T47D (cell line): ENCODE measurements at places on chromosomes 4 and X.

DNA sequence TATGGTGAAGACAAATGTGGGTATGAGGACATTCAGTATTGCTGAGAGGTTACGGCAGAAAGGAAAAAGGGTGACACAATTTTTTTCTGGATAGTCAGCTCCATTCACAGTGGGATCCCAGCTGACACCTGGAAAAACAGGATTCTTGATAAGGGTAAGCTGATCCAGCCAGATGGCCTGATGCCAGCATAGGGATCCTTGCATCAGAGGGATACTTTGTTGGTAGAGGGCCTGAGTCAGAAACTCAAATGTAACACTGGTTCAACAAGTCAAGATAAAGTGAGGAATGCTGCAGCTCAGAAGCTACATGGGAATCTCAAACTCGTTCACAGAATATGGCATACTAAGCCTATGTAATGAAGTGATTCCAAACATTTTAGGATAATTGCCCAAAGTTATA lies 726.7 kb downstream of the C4orf33 start:
- DNase-seq, result no peak

DNA sequence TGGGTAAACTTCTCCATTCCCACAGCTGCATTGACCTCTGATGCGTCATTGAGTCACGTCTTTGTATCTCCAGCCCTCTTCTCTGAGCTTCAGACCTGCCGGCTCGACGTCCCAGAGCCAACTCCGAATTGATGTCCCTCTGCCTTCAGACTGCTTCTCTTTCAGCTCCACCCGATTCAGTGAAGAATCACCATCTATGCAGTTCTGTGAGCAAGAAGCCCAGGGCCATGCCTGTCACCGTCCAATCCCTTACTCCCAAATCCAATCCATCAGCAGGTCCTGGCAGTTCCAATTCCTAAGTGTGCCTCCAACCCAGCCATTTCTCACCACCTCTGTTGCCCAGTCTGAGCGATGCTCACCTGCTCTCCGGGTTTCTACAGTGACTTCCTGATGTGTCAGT lies 70.7 kb downstream of the ENPP6 start:
- no peak for DNase-seq

DNA sequence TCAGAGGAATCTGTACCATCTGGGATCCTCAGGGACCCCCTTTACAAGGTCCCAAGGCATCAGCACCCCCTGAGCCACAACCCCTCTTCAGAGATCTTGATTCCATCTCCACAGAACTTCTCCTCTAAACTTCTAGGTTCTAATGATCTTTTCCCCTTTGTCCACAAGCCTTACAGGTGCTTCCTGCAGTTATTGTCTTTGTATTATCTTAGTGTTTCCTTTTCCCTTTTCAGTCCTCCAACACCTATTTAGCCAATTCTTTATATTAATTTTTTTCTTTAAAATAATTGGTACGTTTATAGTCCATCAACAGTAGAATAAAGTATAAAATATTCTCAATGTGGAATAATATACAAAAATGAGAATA lies 35.2 kb upstream of the FAM241A start:
- no peak for DNase-seq

DNA sequence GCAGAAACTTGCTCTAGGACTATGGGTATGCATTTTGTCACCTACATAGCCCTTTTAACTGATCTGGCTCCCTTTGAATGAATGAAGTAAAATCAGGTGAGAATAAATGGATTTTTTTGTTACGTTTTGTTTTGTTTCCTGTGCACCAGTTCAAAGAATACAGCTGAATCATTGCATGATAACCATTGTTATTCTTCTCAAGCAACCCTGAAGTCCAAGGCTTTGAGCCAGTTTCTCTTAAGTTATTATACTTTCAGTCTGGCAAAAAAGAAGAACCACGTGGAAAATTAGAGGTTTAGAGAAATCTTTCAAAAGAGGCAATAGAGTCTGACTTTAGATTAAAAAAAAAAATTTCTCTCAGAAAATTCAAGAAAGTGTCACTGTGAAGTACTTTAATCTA lies 398.6 kb upstream of the TECRL start:
- no peak for DNase-seq

- no peak for DNase-seq
These were observed 36.5 kb downstream of the AFF2 start for GRCh38 chrX:148536961-148537360.

DNA sequence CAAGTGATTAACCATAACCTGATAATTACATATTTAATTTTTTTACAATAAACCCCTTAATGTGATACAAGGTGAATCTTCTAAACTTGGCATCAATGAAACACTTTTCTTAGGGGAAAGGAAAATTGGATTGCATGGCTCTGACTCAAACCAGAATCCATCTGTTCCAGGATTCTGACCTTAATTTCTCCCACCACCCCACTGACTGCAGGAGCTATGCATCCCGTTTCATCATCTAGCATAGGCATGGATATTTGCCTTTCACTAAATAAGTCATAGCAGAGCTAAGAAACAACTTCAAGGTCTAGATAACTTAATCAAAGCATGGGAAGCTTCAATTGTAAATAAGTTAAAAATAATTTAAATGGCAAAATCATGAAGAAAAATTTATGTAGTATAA lies 156.3 kb downstream of the BTC start:
- no peak for DNase-seq

DNA sequence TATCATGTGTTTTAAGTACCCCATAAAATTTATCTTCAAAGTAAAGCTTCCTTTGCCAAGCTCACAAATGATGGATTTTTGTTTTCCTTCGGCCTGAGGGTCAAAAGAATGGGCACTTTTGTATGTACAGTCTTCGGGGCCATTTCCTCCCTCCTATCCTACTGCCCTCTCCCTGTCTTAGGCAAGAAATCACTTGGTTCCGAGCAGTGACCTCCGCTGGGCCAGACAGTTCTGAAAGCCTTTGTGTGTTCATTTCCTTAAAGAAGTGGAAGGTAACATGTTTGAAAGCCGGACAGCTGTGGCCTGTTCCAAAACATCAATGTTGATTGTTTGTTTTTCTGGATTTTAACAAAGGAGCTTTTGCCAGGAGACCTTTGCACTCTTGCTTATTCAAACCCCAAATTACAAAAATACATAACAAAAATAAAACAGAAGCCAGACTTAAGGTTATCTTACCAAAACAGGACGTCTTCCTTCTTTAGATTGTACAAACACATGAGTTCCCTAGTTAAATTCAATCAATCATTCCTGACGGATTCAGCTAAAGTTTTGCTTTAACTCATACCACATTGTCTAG lies 110.6 kb upstream of the LIMCH1 start:
- DNase-seq, result no peak

- DNase-seq, result peak; percentile 1
These were observed 731 bp upstream of the AMMECR1 start for GRCh38 chrX:110318664-110318968.

- no peak for DNase-seq
These were observed 41.0 kb downstream of the RS1 start for GRCh38 chrX:18630934-18631333.

DNA sequence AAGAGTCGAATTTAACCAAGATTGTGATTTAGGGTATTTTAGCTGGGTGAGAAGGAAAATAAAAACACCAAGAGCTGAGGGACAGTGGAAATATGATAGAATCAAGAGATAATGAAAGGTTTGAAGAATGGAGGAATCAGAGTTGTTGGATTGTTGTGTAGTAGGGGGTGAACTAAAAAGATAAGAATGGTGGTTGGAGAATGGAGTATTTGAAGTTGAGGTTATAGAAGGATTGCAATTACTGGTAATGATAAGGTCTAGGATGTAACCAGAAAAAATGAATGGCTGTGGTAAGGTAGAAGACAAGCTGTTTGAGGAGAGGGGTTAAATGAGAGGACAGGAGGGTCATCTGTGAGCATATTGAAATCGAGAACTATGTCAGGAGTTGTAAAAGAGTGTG lies 4.5 kb downstream of the ABCE1 start:
- no peak for DNase-seq

DNA sequence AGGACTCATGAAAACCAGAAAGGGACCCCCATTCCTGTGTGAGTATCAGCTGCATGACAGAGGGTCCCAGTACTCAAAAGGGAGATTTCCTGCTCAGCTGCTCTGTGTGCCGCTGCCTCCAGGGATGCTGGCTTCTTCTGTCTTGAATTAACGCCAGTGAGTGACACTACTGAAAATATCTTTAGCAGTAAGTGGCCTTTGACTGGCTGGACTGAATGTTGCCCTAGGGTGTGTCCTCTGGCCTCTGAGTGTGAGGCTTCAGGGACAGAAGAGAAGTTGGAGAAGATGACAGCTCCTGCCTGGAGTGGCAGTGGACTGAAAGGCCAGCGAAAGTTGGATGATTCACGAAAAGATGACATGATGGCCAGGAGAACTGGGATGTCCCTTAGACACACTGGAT lies 95.4 kb downstream of the LIMCH1 start:
- DNase-seq, result no peak

DNA sequence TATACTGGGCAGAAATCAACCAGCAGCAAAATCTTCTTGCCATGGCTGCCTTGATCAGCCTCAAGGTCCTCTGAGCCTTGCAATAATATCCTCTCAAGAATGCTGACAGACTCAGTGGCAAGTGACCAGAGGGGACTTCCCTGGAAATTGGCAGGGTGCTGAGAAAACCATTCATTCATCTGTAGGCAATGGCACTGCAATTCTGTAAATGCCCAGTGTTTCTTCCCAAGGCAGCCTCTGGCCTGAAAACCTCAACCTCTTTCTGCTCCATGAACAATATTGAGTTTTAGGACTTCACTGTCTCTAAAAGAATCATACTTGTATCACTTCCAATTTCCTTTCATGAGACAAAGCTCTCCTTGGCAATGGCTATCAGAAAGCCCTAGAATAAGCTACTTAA lies 754.3 kb upstream of the TENM3 start:
- no peak for DNase-seq

DNA sequence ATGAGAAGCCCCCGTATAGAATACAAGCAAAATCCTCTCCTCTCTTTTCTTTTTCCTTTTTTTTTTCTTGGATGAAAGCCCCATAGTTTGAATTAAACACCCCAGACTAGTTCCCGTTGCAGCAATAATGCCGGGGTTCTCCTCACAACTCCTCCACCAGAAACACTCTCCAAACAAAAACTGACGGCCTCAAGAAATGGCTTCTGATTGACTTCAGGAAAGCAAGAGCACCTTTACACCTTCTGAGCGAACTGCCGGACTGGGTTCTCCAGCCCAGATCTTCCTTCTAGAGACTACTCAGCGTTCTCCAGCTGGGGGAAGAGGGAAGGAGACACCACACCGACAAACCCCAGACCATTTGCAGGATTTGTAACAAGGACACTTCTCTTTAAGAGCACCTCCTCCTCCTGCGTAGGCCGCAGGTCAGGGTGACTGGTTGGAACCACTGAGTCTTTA lies 4.0 kb downstream of the HAND2 start:
- DNase-seq, result no peak

GRCh38 chrX:136847874-136848273 lies 32.7 kb downstream of the RBMX start:
- DNase-seq, result no peak

DNA sequence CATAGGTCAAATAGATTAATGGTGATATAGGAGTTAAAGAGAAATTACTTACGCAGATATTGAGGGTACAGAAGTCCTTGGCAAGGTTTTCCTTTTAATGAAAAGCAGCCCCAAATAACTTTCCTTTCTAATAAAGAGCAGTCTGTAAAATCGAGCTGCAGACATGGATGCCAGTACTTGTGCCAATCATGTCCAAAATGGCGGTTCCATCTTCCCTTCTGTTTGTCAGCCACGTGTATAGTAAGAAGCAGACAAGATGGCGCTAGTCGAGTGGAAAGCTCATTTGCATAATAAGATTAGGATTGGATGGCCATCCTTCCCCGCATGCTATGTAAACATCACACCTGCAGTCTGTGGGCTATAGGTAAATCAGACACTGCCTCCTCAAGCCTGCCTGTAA lies 68.5 kb downstream of the FGFBP1 start:
- DNase-seq, result no peak

DNA sequence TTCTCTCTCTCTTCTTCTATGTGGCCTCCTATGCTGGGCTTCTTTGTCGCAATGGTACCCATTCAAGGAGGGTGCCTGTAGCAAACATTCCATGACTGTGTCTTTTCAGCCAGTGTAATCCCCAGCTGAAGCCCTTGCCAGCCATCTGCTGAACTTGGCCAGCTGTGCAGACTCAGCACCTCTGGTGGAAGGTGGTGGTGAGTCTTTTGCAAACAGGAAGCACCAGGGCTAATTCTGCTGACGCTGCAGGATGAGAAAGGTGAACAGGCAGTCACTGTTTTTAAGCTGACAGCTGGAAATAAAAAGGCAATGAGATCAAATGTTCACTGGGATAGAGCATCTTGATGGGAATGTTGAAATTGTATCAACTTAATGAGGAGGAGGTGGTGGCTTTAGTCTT lies 298.7 kb upstream of the CLNK start:
- DNase-seq, result no peak

DNA sequence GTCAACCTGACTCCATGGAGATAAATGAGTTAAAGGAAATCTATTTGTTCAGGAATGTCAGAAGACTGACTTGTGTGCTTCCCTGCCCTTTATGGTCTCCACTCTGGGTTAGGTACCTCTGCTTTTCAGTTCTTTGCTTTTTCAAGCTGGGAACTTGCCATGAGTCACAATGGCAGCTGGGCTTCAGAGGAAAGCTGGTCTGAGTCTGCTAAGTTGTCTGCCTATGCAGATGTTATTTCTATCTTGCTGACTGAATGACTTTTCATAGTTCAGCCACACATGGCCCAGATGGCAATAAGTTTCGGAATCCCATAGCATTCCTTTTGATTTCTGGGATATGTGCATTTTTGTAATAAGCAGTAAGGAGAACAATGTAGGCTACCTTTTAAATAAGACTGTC lies 337.9 kb upstream of the FGF13 start:
- no peak for DNase-seq

GRCh38 chr4:182212211-182212761 lies 30.9 kb upstream of the TENM3 start:
- DNase-seq, result no peak

DNA sequence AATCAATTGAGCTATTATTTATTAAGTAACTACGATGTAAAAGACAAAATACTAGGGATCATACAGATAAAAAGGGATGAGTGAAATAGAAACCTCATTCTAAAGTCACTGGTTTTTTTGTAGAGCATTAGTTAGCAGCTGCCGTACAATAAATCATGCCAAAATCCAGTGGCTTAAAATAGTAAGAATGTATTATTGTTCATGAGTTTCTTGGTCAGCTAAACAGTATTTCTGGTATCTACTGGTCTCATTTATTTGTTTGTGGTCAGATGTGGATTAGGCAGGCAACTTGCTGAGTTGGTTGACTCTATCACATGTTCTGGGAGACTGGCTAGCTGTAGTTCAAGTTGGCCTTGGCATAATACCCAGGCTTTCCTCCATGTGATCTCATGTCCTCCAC lies 667.3 kb downstream of the GALNTL6 start:
- no peak for DNase-seq

GRCh38 chr4:7861440-7861881 lies 78.2 kb downstream of the AFAP1 start:
- no peak for DNase-seq
